ENCODE measurements at places on chromosomes 12 and 14. TPM values are rescaled to one million over a fixed set of nuclear protein-coding genes. Genes with fewer than 3 reads are reported as not detected.

DNA sequence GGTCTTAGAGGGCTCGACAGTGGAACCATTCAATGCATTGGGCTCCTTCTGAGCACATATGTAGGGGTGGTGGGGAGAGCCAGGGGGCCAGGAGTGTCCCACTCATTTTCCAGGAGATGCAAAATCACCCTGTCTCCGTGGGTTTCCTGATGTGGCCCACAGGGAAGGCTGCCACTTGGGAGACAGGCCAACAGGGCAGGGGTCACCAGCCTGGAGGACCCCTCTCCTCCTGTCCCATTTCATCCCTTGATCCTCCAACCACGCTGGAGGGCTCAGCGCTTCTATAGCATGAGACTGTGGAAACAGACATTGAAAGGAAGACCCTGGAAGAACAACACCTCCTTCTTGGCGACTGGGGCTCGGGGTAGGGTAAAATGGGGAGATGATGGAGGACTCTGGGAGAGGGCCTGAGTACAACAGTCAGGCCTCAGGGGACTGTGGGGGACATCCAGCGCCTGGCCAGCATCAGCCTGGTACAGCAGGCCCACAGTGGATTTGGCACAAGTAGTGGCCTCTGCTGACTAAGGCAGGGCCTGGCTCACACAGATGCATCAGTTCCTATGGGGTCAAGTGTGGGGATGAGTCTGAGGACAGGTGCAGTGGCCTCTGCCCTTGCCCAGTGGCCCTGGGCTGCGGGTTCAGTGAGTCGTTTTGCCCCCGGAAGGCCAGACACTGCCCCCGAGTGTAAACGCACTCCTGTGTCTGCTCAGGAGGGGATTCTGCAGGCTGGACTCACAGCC, 68.0 kb downstream of the PRIMA1 start:
- H3K4me1 ChIP-seq = no peaks in the 10 kb centered on the region
- no peaks in the 10 kb centered on the region for H3K27me3 ChIP-seq
- H3K4me3 ChIP-seq = no peak overlapping the region

DNA sequence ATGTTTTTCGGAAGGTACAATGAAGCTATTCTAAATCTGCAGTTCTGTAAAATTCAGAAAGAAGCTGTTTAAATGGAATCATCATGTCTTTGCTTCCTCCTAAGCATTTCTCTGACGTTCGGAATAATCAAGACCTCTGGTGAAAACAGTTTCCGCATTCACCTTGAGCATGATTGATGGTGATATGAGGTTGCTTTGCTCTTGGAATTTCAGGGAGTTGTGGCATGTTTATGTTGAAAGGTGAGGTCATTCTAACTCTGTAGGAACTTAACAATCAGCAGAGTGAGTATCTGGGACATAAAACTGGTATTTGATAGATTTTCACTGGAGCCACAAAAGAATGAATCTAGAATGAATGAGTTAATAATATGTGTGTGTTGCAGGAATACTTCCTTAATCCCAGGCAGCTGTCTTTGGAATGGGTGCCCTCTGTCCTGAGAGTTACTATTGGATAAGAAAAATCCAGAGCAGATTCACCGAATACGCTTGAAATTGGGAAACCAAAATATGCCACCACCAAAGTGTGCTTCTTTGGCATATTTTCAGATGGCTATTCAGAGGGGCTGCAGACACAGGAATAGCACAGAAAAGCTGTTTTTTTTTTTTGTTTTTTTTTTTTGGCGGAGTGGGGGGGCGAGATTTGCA, 599.1 kb downstream of the CCER1 start:
- H3K36me3 ChIP-seq = no peaks in the 10 kb centered on the region
- no peaks in the 10 kb centered on the region for H3K4me1 ChIP-seq
- H3K4me3 ChIP-seq = no peak overlapping the region
- no peaks in the 10 kb centered on the region for H3K27me3 ChIP-seq
- no peak overlapping the region for H3K27ac ChIP-seq

DNA sequence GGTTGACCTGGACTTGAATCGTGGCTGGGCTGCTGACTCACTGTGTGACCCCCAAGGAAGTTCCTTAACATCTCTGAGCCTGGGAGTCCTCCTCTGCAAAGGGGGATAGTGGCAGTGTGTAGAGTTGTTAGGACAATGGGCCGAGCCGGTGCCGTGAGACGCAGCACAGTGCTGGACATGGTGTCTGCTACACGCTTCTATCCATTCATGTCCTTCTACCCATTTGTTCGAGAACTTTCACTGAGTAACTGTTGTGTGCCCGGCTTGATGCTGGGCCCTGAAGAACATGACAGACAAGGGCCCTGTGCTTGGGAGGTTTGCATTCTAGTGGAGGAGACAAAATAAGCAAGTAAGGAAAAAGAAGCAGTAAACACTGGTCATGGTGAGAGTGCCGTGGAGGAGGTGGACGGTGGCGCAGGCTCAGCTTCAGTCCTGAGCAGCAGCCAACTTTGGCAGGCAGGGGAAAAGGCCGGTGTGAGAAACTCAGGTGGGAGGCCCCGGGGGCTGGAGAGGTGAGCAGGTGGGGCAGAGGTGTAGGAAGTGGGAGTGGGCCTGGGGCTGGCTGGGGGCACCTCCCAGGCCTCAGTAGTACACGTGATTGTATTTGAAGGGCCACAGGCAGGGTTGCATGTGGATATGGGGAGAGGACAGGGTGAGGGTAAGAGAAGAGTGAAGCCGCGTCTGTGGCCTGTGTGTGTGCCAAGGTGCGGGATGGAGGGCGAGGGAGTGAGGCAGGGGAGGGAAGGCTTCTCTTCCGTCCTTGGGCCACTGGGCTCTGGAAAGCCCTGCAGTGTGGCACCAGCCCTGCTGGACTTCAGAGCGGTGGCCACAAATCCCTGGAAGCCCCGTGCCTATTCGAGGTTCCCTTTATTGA, 13.8 kb downstream of the VASH1 start:
- no peaks in the 10 kb centered on the region for H3K27me3 ChIP-seq
- H3K27ac ChIP-seq = no peak overlapping the region
- no peak overlapping the region for H3K4me3 ChIP-seq
- DNase-seq = no peak

The FOXG1 gene
- not detected for total RNA-seq

DNA sequence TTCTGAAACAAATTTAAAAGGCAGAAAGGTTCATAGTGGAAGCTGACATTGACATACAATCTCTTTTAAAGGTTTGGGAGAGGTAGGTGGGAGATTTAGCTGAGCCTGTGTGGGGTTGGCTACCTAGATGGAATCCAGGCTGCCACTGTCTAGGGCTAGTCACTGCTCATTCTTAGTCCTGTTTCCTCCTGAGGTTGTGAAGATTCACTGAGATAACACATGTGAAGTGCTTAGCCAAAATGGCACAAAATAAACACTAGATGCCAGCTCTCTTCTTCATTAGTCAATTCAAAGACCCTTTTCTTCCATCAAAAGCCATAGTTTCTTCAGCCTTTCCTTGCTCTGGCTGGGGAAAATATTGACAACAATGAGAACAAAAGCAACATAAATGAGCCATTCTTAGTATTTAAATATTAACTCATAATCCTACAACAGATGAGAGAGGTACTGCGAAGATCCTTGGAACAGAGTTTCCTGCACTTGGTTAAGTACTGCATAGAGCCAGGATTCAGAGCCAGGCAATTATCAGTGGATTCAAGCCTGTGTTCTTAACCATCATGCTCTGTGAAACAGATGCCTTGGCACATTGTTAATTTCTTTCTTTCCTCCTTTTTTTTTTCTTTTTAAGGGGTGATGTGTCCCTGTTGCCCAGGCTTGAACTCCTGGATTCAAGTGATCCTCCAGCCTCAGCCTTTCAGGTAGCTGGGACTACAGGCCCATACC, 3.5 kb downstream of the MYF6 start:
- H3K4me1 ChIP-seq = no peaks in the 10 kb centered on the region
- H3K36me3 ChIP-seq = no peaks in the 10 kb centered on the region
- H3K27me3 ChIP-seq = no peaks in the 10 kb centered on the region
- no peak for DNase-seq

DNA sequence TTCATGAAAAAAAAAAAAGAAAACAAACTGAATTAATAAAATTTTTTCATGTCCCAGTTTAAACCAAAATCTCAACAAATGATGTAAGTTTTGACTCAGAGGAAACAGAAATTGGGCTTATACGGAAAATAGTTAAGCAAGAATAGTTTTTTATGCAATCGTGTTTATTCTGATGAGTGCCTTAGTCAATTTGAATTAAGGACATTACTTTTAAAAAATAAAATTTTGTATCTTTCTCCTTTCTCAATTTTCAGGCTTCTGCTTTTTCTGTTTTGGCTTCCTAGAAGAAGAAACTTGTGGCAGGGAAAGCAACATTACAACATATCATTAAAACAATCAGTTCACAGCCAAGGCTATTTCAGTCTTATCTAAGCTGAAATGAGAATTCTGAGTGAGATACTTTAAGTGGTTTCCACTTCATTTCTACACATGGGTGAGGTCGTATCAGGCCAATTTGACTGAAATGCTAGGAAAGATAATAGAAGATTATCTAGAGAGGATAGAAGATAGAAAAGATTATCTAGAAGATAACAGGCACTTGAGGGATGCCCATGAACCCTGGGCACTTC, 52.4 kb downstream of the BCL2L14 start:
- peaks cover 9% of the 10 kb centered on the region for H3K36me3 ChIP-seq
- no peaks in the 10 kb centered on the region for H3K4me1 ChIP-seq
- H3K4me3 ChIP-seq = no peak overlapping the region
- H3K27ac ChIP-seq = no peak overlapping the region
- DNase-seq = no peak

The PPM1A gene
- total RNA-seq = 33.9 TPM

The SERPINA9 gene
- total RNA-seq = not detected

The KRT2 gene
- total RNA-seq = not detected

The PTPRB gene
- 151 TPM for total RNA-seq

GRCh38 chr12:68453876-68454275, 121.7 kb upstream of the MDM1 start:
- no peak overlapping the region for H3K4me3 ChIP-seq
- no peak overlapping the region for H3K27ac ChIP-seq
- H3K4me1 ChIP-seq = peaks cover 18% of the 10 kb centered on the region
- DNase-seq = no peak

The DDX11 gene
- 71.4 TPM for total RNA-seq

DNA sequence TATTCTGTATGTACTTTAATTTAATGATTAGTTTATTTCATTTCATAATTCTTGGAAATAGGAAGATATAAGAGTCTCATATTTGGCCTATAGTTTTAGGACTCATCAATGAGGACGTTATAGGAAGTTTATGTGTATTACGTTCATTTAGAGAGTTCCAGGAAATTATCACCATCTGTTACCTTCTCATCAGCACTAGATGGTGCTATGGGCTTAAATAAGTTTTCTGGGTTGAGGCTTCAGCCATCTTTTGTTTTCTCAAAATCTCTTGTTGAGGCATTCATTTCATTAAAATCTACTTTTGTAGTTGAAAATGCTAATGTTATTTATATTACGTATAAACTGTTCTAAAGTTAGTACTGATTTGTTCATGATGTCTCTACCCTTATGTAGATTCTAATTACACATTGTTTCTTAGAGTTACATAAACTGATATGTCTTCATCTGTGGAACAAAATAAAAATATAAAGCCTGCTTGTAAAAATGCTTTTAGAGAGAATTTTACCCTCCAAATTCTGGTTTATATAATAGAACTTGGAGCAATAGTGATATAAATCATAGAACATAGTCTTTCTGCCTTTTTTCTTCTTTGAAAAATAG, 89.2 kb downstream of the CFAP54 start:
- H3K36me3 ChIP-seq = peaks cover 4% of the 10 kb centered on the region
- peak; percentile 56 for DNase-seq
- H3K4me3 ChIP-seq = no peak overlapping the region
- H3K27me3 ChIP-seq = no peaks in the 10 kb centered on the region
- H3K4me1 ChIP-seq = no peaks in the 10 kb centered on the region

DNA sequence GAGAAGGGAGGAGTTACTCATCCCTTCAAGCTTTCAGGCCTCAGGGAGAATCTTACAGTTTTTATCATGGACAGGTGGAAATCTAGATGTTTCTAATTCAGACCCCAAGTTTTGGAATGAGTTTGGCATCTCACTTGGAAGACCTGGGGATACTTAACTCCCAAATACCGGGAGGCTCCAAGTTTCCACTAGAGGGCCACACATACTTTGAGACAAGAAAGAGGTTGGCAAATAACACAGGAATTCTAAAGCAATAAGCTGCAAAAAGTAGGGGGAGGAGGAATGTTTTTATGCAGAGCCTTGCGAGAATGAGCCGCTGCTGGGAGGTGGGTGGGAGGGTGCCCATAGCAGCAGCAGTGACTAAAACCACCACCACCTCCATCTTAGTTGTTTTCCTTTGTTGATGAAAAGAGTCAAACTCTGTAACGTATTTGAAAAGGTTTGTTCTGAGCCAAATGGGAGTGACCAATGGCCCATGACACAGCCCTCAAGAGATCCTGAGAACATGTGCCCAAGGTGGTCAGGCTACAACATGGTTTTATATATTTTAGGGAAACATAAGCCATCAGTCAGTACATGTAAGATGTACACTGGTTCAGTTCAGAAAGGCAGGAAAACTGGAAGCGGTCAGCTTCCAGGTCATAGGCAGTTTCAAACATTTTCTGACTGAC, 34.2 kb upstream of the RNASE1 start:
- no peak overlapping the region for H3K27ac ChIP-seq
- DNase-seq = peak; percentile 47
- no peaks in the 10 kb centered on the region for H3K4me1 ChIP-seq
- H3K36me3 ChIP-seq = no peaks in the 10 kb centered on the region
- H3K4me3 ChIP-seq = no peak overlapping the region
- H3K27me3 ChIP-seq = no peaks in the 10 kb centered on the region

DNA sequence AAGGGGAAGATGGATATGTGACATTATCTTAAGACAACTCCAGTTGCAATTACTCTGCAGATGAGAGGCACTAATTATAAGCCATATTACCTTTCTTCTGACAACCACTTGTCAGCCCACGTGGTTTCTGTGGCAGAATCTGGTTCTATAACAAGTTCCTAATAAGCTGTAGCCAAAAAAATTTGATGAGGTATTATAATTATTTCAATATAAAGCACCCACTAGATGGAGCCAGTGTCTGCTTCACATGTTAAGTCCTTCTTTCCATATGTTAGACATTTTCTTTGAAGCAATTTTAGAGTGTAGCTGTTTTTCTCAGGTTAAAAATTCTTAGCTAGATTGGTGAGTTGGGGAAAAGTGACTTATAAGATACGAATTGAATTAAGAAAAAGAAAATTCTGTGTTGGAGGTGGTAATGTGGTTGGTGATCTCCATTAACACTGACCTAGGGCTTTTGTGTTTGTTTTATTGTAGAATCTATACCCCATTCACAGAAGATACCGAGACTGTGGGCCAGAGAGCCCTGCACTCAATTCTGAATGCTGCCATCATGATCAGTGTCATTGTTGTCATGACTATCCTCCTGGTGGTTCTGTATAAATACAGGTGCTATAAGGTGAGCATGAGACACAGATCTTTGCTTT, 36.9 kb downstream of the PSEN1 start:
- H3K36me3 ChIP-seq = peaks cover 21% of the 10 kb centered on the region
- no peak overlapping the region for H3K27ac ChIP-seq
- no peaks in the 10 kb centered on the region for H3K27me3 ChIP-seq
- no peaks in the 10 kb centered on the region for H3K4me1 ChIP-seq

DNA sequence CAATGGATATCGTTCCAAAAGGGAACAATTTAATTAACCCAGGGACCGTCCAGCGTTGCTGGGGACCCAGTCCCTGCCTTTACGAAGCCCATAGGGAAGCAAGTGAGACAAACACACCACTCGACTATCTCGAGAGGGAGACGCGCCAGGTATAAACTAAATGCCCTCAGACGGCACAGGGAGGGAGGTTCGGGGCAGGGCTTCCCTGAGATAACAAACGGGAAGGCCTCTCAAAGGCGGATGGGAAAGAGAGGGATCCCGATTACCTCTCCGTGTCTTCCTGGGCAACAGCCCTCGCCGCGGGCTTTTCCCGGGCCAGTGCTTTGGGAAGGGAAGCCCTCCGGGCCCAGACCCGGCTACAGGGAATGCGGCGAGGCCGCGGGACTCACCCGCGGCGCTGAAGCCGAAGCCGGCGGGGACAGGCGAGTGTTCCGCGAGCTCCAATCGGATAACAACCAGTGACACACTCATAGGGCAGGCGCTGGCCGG, 390 bp downstream of the BRAP start:
- H3K4me3 ChIP-seq = peak overlapping the region; percentile 85
- H3K27me3 ChIP-seq = no peaks in the 10 kb centered on the region
